OCI-LY7 (cell line): ENCODE measurements at places on chromosomes 5 and 9.

- peak; percentile 60 for DNase-seq
These were observed 106.3 kb upstream of the SSBP2 start for GRCh38 chr5:81856948-81857928.

GRCh38 chr5:142176255-142176654, 67.7 kb downstream of the NDFIP1 start:
- DNase-seq, result no peak

GRCh38 chr5:53027913-53028312, 38.8 kb downstream of the ITGA2 start:
- DNase-seq, result no peak

- DNase-seq, result no peak
These were observed 122.2 kb downstream of the CEMIP2 start for GRCh38 chr9:71646131-71646530.

GRCh38 chr5:90402521-90403255, 6.9 kb downstream of the CETN3 start:
- no peak for DNase-seq

DNA sequence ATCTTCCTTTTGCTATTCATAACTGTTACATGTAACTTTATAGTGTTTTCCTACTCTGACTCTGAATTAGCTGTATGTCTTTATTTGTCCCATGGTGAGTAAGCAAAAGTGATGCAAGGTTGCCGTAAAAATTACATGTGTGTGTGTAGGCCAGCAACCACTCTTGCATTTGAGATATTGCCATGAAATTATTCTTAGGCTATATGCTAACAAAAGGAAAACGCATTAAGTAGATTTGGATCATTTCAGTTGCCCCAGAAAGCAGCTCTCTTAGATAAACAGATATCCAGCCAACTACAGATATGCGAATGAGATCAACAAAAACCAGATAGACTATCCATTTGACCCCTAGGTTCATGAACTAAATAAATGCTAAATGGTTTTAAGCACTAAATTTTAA, 73.6 kb downstream of the CYLC2 start:
- DNase-seq, result no peak
